ENCODE measurements at places on chromosomes 7 and 10.
A peak's percentile ranks its signal among the peaks of the same experiment; 100 is the strongest.

DNA sequence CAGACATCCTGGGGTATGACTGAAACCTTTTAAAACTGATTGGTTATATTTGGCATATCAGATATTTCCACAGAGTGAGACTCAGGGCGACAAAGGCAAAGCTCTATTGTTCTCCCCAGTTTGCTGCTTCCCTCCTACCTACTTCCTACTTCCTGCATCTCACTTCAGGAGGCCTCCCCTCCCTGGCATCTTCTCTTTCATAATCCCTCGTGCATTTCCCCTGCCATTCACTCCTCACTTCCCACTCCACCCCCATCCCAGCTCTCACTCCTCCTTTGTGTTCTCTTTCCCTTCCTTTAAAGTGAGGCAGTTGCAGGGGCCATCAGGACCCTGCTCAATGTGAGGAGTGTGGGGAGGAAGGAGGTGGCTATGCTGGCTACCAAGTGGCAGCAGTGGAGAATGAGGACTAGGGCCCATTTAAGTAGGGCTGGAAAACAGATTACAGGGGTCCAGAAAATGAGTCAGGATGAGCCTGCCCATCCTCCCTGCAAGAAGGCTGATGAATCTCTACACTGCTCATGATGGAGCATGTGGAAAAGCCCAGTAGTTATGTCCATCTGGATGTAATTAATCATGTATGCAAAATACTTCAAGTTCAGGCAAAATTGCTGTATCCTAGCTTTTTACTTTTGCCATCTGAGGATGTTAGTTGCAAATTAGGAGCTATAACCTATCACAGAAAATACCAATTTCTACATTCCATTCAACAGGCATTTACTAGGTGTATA lies 311.8 kb upstream of the IMMP2L start:
- DNase-seq: no peak

GRCh38 chr7:30378275-30378674 lies 93.9 kb downstream of the ZNRF2 start:
- DNase-seq: no peak

DNA sequence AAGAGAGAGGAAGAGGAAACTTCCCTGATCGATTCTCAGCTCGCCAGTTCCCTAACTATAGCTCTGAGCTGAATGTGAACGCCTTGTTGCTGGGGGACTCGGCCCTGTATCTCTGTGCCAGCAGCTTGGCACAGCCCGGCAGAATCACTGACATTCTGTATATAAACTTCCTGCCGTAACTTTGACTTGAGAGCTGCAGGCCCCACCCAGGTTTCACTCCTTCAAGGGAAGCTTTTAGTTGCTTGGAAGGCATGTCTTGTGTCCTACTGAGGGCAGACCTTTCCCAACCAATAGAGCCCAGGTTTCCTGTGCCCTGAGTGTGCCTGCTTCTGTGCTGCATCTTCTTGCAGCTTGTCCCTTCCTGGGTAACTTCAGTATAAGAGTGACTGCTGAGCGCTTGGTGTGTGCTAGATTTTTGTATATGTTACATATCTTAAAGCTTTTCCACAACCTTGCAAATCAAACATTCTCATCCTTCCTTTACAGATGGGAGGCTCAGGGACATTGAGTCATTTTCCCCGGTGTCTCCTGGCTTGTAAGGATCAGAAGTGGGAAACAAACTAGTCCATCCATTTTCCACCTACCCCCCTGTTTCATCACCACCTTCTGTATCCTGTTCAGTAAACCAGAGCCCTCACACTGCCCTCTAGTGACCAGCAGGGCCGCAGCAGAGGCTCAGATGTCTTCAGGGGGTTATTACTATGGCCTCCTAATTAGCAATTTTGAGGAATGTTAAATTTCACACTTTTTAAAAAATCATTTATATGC lies 225.2 kb upstream of the PRSS58 start:
- no peak for DNase-seq

GRCh38 chr7:41998041-41998440 lies 239.0 kb downstream of the GLI3 start:
- DNase-seq: no peak

DNA sequence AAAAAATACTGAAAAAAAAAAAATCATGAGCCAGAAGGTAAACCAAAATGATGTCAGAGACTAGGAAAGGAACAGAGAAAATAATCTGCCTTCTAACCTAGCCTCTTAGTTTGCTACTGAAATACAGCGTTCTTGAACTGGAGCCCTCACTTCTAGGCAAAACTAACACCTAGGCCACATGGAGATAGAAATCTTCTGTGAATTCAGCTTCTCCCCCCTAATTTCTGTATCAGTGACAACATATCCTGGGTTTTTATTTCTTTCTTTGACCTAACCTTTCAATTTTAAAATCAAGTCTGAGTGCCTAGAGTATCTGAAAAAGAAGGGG lies 100.1 kb upstream of the GLCCI1 start:
- DNase-seq: peak; percentile 51

DNA sequence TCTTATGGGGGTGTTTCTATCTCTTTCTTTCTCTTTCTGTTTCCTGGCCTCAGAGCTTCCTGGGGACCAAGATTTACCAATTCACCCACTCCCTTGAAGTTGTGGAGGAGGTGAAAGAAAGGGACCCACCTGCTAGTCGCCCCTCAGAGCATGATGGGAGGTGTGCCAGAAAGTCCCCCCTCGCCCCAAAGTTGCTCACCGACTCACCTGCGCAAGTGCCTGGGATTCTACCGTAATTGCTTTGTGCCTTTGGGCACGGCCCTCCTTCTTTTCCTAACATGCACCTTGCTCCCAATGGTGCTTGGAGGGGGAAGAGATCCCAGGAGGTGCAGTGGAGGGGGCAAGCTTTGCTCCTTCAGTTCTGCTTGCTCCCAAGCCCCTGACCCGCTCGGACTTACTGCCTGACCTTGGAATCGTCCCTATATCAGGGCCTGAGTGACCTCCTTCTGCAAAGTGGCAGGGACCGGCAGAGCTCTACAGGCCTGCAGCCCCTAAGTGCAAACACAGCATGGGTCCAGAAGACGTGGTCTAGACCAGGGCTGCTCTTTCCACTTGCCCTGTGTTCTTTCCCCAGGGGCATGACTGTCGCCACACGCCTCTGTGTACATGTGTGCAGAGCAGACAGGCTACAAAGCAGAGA lies 12.2 kb downstream of the AQP1 start:
- no peak for DNase-seq

- DNase-seq: no peak
These were observed 1.0 kb upstream of the PLXDC2 start for GRCh38 chr10:19815036-19815730.

DNA sequence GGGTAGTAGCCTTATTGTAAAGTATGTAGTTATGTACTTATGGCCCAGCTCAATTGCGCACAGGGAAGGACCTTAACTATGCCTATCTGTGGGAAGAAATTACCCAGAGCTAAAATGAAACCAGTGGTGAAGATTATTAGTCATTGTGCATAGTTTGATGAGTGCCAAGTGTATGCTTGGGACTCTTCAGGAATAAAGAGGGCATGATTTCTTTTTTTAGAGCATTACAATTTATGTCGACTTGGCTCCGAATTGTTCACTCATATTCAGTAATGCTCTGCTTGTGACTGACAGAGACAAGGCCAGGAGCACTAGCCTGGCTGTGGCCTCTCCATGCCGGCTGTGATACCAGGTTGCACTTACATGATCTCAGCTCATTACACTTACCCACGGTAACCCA lies 269.5 kb downstream of the TRIL start:
- no peak for DNase-seq

GRCh38 chr7:47044625-47045024 lies 537.3 kb downstream of the TNS3 start:
- DNase-seq: no peak

GRCh38 chr10:71427246-71427645 lies 30.5 kb downstream of the CDH23 start:
- DNase-seq: no peak

DNA sequence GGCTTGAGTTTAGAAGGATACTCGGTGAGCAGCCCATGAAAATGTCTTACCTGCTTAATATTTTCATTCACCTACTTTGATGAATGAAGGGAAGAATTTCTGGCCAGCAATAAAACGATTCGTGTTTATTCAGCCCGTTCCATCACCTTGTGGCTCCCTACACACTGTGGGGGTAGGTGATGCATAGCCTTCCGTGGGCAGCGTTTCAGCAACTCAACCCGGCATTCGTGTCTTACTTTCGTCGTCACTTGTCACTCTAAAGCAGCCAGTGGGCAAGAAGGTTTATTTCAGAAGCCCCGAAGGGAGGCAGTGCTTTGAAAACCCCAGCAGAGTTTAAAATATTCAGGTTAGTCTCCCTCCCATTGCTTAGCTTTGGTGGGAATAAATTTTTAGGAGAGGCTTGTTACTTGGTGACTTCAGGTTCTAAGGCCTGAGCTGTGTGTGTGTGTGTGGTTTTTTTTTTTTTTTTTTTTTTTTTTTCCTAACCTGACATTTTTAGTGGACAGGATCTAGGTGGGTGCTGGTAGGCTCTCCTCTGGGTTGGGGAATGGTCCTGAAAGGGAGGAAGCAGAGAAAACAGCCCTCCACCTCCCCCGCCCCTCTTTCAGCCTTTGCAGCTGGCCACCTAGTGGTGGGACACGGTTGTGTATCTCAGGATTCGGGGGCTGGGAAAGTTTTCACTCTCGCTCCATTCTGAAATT lies 1.8 kb downstream of the GRK5 start:
- DNase-seq: no peak

DNA sequence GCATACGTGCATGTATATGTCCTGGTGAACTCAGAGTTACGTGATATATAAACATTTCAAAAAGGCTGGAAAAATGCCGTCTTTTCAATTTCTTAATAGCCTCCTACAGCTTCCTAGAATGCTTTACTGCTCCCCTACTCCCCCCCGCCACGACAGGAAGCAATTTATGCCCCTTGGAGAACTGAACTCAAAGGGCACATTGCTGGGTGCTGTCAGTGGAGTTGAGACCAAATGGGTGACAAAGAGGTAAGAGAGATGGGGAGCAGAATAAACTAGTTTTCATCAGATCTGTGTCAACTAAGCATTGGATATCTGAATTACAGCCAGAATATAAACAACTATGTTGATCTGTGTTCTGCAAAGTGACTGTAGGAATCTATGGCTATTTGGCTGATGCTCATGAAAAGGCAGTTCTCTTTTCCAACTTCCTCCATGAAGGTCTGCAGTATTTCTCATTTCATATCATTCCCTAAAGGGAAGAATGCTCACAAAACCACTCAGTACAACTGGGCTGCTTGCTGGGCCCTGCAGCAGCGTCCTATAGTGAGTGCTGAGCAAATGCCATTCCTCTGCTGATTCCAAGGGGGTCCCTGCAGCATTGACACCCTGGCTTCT lies 171.3 kb upstream of the HPS1 start:
- DNase-seq: no peak

DNA sequence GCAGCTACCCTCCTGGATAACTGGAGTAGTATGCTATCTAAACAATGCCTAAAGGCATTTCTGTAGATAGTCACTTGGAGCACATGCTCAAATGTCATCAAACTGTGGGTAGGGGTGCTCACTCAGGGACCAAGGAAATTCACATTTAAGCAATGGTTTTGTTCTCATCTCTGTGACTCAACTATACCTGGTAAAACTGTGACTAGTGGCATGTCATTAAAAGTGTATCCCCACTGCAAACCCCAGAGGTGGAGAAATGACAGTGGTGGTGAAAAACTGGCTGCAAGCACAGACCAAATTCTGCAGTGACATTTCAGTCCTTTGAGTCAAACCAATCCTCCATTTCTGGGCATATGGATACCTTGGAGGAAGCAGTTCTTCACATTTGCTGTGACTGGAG lies 134.2 kb upstream of the EFCAB10 start:
- DNase-seq: no peak

DNA sequence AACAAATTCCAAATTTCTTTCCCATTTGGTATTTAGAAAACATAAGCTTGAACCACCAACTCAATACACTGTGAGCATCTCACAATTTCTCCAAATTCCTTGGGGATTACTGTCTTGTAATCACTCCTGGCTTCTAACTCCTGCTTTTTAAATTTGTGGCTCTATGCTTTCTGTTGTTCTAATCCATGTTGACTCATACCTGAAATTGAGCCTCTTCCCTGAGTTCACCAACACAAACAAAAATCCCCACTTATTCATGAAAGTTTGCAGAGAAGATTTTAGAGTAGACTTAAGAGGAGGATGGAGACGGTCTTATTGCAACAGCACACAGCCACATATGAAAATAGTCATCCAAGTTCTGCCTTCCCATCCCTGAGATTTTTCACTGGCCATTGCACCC lies 252.5 kb downstream of the PTEN start:
- DNase-seq: no peak

DNA sequence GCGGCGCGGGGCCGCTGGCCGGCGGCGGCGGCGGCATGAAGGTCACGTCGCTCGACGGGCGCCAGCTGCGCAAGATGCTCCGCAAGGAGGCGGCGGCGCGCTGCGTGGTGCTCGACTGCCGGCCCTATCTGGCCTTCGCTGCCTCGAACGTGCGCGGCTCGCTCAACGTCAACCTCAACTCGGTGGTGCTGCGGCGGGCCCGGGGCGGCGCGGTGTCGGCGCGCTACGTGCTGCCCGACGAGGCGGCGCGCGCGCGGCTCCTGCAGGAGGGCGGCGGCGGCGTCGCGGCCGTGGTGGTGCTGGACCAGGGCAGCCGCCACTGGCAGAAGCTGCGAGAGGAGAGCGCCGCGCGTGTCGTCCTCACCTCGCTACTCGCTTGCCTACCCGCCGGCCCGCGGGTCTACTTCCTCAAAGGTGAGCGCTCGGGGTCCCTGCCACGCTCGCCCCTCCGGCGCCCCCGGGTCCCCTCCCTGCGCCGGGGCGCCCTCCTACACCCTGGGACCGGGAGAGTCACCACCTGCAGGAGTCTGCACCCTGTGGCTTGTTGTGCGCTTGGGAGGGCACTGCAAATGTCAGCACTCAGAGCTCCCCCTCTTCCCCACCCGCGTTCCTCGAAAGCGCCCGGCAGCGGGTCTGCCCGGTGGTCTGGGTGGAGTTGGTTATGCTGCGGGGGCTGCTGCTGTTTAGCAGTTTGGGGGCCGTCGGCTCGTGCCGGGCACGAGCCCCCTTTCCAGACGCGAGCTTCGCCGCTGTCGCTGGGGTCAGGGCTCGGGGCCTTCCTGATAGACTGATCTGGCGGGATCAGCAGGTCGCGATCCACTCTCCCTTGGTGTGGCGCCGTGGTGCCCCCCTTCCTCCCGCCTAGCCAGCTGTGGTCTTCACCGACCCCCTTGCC lies 627 bp downstream of the DUSP5 start:
- peak; percentile 20 for DNase-seq

- DNase-seq: peak; percentile 68
These were observed 108.0 kb downstream of the TCF7L2 start for GRCh38 chr10:113057948-113058522.

DNA sequence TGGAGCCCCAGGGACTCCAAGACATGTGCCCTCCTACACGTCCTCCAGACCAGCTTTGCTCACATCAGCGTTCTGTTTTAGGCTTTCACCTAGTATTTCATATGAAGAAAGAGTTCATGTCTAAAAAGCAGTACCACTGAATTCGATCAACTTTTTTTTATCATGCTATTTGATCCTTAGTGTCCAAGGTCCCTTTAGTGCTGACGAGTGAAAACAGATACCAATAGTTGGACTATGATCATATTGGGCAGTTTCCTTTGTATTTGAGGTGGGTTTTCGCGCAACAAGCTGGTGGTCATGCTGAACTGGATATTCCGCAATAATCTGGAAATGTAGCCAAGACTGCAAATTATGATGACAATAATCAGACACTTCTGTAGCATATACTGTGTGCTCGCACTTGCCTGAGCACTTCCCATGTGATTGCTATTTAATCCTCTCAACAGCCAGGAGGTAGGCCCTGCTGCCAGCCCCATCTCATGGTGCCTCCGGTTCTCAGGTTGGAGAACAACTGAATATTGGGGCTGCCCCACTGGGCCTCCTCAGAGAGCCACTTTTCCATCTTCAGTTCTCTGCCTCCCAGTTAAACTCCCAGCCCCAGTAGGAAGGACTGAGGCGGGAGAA lies 65.9 kb downstream of the RBM20 start:
- DNase-seq: no peak
